Large intestine (tissue), 12 donors: ENCODE measurements at places on chromosomes 16 and 17. TPM values are rescaled to one million over a fixed set of nuclear protein-coding genes. Genes with fewer than 3 reads are reported as not detected.

GRCh38 chr16:2036200-2036966, 9.7 kb downstream of the NHERF2 start:
- H3K4me1 ChIP-seq = peaks cover 59% of the 10 kb centered on the region
- peak overlapping the region; percentile 40 for H3K27ac ChIP-seq
- peaks cover 27% of the 10 kb centered on the region for H3K36me3 ChIP-seq
- DNase-seq = no peak
- H3K27me3 ChIP-seq = no peaks in the 10 kb centered on the region

DNA sequence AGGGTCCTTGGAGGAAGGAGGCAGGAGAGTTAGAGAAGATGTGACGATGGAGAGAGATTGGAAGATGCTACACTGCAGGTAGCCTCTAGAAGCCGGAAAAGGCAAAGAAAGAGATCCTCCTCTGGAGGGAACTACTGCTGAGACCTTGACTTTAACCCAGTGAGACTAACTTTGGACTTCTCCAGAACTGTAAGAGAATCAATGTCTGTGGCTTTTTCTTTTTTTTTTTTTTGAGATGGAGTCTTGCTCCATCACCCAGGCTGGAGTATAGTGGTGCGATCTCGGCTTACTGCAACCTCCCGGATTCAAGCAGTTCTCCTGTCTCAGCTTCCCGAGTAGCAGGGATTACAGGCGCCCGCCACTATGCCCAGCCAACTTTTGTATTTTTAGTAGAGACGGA, 8.7 kb downstream of the BCL7C start:
- H3K27ac ChIP-seq = no peak overlapping the region
- DNase-seq = no peak
- peaks cover 14% of the 10 kb centered on the region for H3K4me1 ChIP-seq
- H3K36me3 ChIP-seq = peaks cover 57% of the 10 kb centered on the region

The SOST gene
- polyA plus RNA-seq = not detected

- no peak overlapping the region for H3K27ac ChIP-seq
- no peaks in the 10 kb centered on the region for H3K27me3 ChIP-seq
- DNase-seq = no peak
- no peaks in the 10 kb centered on the region for H3K36me3 ChIP-seq
- H3K4me1 ChIP-seq = no peaks in the 10 kb centered on the region
Measured at GRCh38 chr16:78127130-78127529, 27.7 kb downstream of the WWOX start.

DNA sequence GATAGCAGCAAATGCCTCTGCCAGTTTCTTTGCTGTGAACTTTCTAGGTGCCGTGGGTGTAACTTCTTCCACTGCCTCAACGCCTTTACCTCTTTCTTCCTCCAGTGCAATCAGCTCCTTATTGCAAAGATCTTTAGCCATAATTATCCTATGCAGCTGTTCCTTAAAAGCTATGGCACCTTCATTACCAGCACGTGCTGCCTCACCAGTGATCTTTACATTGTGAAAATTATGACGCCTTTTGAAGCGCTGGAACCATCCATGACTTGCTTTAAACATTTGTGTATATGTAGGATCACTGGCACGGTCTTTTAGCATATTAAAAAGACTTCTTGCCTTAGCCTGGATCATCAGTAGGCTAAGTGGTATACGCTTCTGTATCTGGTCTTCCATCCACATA, 8.0 kb downstream of the PTRH2 start:
- DNase-seq = no peak
- H3K4me3 ChIP-seq = no peak overlapping the region
- no peak overlapping the region for H3K27ac ChIP-seq
- H3K36me3 ChIP-seq = peaks cover 60% of the 10 kb centered on the region
- peaks cover 12% of the 10 kb centered on the region for H3K4me1 ChIP-seq

GRCh38 chr17:1398028-1398427, 2.0 kb downstream of the YWHAE start:
- peak overlapping the region; percentile 83 for H3K4me3 ChIP-seq
- no peak for DNase-seq
- H3K27ac ChIP-seq = peak overlapping the region; percentile 3
- no peaks in the 10 kb centered on the region for H3K27me3 ChIP-seq

- peaks cover 14% of the 10 kb centered on the region for H3K4me1 ChIP-seq
- no peak for DNase-seq
- H3K27ac ChIP-seq = no peak overlapping the region
- H3K27me3 ChIP-seq = peaks cover 71% of the 10 kb centered on the region
Measured at GRCh38 chr16:1920727-1921171, 2.5 kb upstream of the HS3ST6 start.

The NPIPA5 gene
- polyA plus RNA-seq = 19.6 TPM

- H3K36me3 ChIP-seq = peaks cover 36% of the 10 kb centered on the region
- peak overlapping the region; percentile 93 for H3K27ac ChIP-seq
- H3K4me3 ChIP-seq = peak overlapping the region; percentile 65
Measured at GRCh38 chr17:19000531-19001325, 3.8 kb downstream of the FAM83G start.

GRCh38 chr17:44223541-44224071, 4.1 kb upstream of the UBTF start:
- no peak overlapping the region for H3K27ac ChIP-seq
- no peaks in the 10 kb centered on the region for H3K27me3 ChIP-seq
- H3K4me3 ChIP-seq = no peak overlapping the region
- H3K36me3 ChIP-seq = no peaks in the 10 kb centered on the region
- H3K4me1 ChIP-seq = peaks cover 8% of the 10 kb centered on the region
- no peak for DNase-seq

The TBX6 gene
- polyA plus RNA-seq = 1.4 TPM

- H3K4me3 ChIP-seq = no peak overlapping the region
- H3K27ac ChIP-seq = no peak overlapping the region
- no peaks in the 10 kb centered on the region for H3K4me1 ChIP-seq
- no peak for DNase-seq
Measured at GRCh38 chr16:77647726-77648125, 74.6 kb upstream of the NUDT7 start.

- H3K27ac ChIP-seq = peak overlapping the region; percentile 72
- H3K4me3 ChIP-seq = peak overlapping the region; percentile 73
- no peaks in the 10 kb centered on the region for H3K36me3 ChIP-seq
- H3K27me3 ChIP-seq = no peaks in the 10 kb centered on the region
Measured at GRCh38 chr17:45052052-45052772, 780 bp upstream of the DCAKD start.

DNA sequence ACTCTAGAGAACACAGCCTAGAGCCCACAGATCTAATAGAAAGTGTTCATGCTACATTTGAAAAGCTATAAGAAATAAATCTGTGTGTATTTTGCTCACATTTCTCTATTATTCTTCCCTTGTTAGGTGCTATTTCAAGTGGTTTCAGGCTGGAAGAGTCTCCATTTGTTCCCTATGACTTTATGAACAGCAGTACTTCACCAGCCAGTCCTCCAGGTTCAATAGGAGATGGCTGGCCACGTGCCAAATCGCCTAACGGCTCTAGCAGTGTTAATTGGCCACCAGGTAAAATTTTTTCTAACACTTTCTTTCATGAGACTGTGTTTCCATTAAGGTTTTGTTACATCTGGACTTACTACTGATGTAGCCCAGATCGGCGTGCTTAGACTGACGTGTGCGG, 30.7 kb upstream of the SLC5A11 start:
- H3K27me3 ChIP-seq = no peaks in the 10 kb centered on the region
- no peak overlapping the region for H3K27ac ChIP-seq
- H3K4me1 ChIP-seq = no peaks in the 10 kb centered on the region
- peaks cover 89% of the 10 kb centered on the region for H3K36me3 ChIP-seq
- no peak overlapping the region for H3K4me3 ChIP-seq

- H3K36me3 ChIP-seq = no peaks in the 10 kb centered on the region
- H3K27ac ChIP-seq = no peak overlapping the region
- H3K27me3 ChIP-seq = peaks cover 79% of the 10 kb centered on the region
- no peak overlapping the region for H3K4me3 ChIP-seq
- peaks cover 29% of the 10 kb centered on the region for H3K4me1 ChIP-seq
Measured at GRCh38 chr17:61451538-61452300, 503 bp upstream of the TBX4 start.

GRCh38 chr17:72382971-72383722, 262.3 kb downstream of the SOX9 start:
- no peak for DNase-seq
- no peak overlapping the region for H3K27ac ChIP-seq
- no peak overlapping the region for H3K4me3 ChIP-seq
- H3K36me3 ChIP-seq = no peaks in the 10 kb centered on the region
- H3K27me3 ChIP-seq = no peaks in the 10 kb centered on the region

The ALDH3A1 gene
- 1.6 TPM for polyA plus RNA-seq

DNA sequence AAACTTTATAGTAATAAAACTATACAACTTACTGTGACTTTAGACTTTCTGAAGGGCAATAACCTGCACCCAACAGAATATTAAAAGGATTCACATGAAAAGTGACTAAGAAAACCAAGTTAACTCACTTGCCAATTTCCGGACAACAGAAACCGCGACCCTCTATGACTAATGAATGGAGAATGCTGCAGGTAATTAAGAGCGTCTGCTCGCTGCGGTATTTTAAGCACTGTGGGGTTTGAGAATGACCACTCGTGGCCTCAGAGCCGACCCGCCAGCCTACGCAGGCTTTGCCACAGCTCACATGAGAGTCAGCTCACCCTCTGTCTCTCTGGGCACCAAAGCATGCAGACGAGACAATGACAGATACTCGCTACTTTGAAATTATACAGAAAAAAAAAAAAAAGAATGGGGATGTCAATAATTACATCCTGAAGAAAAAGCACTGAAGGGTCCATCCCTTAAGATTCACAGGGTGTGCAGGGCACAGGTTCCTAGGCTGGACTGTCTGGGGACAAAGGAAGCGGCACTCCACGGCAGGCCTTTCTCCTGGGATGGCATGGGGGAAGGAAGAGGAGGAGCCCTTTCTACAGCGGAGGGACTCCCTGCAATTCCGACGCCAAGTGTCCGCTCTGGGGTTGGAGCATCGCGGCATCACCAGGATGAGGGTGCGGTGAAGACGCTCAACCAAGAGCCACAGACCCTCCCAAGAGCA, 35.0 kb downstream of the ZCCHC14 start:
- H3K27ac ChIP-seq = peak overlapping the region; percentile 81
- peaks cover 54% of the 10 kb centered on the region for H3K4me1 ChIP-seq
- no peak overlapping the region for H3K4me3 ChIP-seq
- no peaks in the 10 kb centered on the region for H3K27me3 ChIP-seq
- DNase-seq = peak; percentile 79
- H3K36me3 ChIP-seq = peaks cover 31% of the 10 kb centered on the region

DNA sequence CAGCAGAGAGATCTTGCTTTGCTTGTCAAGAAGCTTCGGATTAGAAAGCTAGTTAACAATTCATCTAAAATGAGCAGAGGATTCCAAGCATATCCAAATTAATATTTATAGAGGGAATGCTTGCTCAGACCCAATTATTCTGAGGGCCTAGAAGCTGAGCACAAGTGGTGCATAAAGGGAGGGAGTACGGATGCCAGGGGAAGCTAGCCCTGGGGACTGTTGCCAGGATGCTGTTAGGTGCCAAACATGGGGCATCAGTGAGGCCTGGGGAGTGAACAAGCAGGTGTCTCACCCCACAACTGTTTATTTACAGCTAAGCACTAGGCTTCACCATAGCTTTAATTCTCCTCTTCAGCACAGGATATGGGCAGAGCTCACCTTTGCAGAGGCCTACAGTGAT, 684.1 kb upstream of the C16orf82 start:
- no peaks in the 10 kb centered on the region for H3K36me3 ChIP-seq
- no peak overlapping the region for H3K4me3 ChIP-seq
- no peaks in the 10 kb centered on the region for H3K27me3 ChIP-seq
- no peak for DNase-seq

DNA sequence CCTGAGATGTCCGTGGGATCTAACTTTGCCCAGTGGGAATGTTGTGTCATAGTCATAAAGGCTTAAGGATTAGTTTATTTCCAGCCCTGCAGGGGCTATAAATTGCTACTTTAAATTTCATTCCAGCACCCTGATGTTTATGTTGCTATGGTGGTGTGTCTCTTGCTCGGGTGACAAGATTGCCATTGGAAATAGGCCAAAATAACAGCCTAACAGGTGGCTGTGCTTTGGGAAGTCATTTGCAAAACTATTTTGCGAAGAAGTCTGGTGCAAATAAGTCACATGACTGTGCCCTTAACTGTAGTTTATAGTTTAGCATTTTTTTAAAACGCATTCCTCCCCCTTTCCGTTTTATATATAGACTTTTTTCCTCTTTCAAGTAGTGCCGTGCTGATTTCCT, 23.1 kb downstream of the PITPNC1 start:
- no peak for DNase-seq
- no peaks in the 10 kb centered on the region for H3K4me1 ChIP-seq
- H3K27ac ChIP-seq = no peak overlapping the region
- no peak overlapping the region for H3K4me3 ChIP-seq

DNA sequence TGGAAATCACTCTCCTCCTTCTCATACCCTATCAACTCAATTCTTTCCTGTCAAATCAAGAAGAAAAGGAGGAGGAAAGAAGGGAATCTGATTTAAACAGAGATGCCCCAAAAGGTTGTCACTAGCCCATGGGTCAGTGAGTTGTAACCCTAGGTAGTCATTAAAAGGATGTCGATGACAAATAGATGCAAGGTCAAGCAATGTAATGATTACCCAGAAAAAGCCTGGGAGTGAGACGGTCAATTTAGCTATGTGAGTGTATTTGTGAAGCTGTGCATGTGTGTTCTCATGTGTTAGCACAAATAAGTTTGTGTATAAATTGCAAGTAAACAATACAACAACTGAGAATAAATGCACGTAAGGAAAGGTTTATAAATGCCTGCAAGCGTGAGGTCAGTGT, 190.5 kb upstream of the PMFBP1 start:
- no peaks in the 10 kb centered on the region for H3K27me3 ChIP-seq
- no peaks in the 10 kb centered on the region for H3K36me3 ChIP-seq
- H3K4me1 ChIP-seq = no peaks in the 10 kb centered on the region
- no peak overlapping the region for H3K27ac ChIP-seq

DNA sequence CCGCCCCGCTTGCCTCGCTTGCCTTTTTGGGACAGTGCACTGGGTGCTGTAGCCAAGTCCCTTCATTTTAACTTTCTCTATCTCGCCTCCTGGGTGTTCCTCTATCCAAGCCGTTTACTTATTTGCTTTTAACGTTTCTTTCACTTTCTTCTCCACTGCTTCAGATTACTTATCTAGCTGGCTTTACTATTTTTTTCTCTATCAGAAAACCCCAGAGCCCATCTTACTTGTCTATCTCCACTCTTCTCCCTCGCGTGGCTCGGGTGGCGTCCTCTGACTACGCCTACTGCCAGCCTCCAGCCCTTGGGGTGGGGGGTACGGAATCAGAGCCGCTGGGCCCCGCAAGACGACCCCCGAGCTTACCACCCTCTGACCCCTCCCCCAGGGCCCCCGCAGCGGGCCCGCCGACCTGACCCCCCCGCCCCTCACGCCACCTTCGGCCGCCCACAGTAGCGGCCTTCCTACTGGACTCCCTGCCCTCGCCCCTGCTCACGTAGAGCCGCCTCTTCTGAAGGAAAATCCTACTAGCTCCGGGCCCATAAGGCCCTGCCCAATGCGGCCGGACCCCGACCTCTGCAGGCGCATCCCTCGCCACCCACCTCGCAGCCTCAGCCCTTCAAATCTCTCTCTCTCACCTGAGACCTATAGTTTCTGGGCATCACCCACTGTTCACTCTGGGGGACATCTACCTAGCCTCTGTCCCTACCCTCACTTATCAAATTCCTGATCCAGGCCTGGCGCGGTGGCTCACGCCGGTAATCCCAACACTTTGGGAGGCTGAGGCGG, 1.0 kb upstream of the SLC12A4 start:
- DNase-seq = no peak
- peaks cover 6% of the 10 kb centered on the region for H3K4me1 ChIP-seq
- peak overlapping the region; percentile 37 for H3K27ac ChIP-seq
- H3K27me3 ChIP-seq = no peaks in the 10 kb centered on the region
- peak overlapping the region; percentile 78 for H3K4me3 ChIP-seq

The TNFRSF13B gene
- polyA plus RNA-seq = 0.07 TPM
